ENCODE measurements at places on chromosomes 12 and 14.

DNA sequence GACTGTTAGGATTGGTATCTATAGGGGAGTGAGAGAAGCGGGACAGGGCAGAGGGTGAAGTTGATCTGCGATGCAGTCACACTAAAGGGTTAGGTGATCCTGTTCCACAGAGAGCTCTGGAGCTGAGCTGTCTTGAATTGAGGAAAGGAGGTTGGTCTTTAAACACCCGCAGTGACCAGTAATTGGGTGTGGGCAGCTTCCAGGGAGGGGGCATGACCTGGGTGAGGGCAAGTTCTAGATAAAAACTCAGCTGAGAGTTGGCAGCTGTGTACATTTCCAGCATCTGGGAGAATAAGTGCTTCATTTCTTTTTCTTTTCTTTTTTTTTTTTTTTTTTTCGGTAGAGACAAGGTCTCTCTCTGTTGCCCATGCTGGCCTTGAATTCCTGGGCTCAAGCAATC is 35.1 kb downstream of the RDH12 start:
- no peak for DNase-seq

- DNase-seq: no peak
Measured at GRCh38 chr14:77002335-77002734, 26.2 kb downstream of the IRF2BPL start.

DNA sequence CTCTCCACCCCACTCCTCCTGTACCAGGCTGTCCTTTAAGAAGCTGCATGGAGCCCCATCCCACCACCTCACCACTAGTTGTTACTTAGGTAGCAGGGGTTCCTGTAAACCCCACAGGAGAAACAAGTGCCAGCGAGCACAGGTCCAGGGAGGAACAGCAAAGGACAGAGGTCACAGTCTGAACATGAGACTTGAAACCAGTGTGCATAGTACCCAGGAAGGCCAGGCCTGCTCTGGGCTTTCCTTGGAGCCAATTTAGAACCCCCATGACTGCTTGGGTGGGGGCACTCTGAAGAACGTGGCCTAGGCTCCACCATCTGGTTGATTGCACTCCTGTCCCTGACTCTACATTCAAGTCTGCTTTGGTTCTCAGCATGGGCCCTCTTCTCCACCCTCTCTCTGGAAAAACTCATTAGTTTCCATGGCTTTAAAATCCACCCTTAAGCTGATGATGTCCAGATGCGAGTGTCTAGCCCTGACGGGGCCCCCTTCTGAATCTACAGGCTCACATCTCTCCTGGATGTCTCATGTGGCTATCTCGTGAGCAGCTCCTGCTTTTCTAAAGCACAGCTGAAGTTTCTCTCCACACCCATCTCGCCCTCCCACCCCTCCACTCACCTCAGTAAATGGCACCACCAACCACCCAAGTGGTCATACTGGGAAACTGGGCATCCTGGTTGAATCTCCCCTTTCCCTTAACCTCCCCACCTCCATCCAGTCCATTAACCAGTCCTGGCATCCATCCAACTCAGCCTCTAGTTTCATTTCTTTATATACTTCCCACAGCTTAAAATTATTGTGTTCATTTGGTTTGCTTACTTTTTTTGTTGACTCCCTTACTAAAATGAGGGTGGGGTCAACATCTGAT is 8.4 kb downstream of the KRT3 start:
- no peak for DNase-seq

- DNase-seq: no peak
Measured at GRCh38 chr12:39824505-39825212, 205.1 kb upstream of the ABCD2 start.

- DNase-seq: no peak
Measured at GRCh38 chr14:53011053-53011462, 60.2 kb upstream of the FERMT2 start.

GRCh38 chr12:8831116-8831515 is 8.7 kb downstream of the A2ML1 start:
- no peak for DNase-seq

- no peak for DNase-seq
Measured at GRCh38 chr14:74326369-74327152, 21.7 kb upstream of the VRTN start.

GRCh38 chr12:106445959-106446358 is 88.4 kb downstream of the POLR3B start:
- DNase-seq: no peak

DNA sequence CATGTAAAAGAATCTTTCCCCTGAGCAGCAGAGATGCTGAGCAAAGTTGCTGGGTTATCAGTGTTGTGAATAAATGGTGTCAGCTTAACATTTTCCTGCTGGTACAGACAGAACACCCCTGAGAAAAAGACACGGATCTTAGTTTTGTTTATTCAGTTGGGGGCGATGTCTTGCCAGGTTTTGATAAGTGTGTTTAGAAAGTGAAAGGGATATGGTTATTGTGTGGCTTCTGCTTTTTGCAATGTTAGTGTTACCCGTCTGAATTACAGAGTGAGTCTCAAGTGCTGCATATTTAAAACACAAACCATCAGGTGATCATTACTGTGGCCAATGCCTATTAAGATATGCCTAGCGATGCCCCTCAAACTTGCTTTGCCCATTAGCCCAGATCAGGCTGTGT is 864.6 kb upstream of the SEL1L start:
- DNase-seq: no peak

DNA sequence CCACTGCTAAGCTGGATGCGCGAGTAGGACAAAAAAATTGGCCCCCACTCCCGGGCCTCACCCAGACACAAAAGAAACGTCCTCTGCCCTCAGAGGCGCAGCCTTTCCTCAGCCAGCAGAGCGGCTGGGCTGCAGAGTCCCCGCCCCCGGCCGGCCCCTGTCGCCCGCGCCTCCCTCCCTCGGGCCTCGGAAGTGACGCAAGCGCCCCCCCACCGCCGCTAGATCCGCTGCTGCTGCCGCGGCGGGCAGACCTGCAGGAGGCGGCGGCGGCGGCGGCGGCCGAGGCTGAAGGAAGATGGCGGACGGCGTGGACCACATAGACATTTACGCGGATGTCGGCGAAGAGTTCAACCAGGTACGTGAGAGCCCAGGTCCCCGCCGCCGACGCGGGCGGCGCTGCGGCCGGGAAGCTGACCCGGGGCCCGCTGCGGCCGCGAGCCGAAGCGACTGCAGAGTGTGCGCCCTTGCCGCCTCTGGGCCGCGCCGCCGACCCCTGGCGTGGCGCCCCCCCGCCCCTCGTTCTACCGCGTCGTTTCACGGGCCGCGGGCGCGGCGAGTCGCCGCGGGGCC is at the start of gene CPSF6:
Gene CPSF6, plus strand, starts transcription at position 218 of the 570 bp plus-strand sequence. Its CDS starts 78 bp downstream, at position 296.
- peak; percentile 96 for DNase-seq

DNA sequence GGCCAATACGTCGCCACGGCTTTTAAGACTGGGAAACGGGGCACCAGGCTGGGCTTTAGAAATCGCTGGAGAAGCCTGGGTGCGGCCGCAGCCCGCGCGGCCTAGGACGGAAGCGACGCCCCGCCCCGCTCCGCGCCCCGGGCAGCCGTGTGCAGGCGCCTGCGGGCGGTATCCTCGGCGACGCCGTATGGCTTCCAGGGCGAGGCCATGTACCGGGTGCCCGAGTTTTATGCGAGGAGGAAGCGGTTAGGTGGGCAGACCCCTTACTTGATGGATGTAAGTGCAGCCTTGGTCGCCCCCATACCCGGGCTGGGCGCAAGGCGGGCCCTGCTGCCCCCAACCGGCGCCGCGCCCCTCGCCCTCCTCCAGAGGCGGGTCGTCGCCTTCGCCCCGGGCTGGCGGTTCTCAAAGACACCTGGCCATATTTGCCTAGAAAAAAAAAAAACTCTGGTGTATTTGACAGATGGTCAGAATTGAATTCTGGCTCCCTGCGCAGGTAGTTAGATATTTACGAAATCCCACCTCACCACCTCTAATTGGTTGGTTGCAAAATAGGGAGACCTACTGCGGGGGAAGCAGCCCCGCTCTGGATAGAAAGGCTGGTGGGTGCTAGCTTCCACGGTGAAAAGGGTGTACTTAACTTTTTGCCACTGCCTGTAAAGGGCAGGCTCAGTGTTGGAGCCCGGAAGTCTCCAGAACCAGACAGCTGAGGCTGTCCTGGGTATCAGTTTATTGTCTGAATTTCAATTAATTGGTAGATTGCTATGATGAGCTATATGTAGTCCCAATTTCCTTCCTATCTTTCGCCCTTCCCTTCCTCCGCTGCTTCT is at the start of gene PPP1R36:
Gene PPP1R36, plus strand, starts transcription at position 171 of the 830 bp plus-strand sequence. Its CDS starts 37 bp downstream, at position 208.
- DNase-seq: peak; percentile 42

- peak; percentile 30 for DNase-seq
Measured at GRCh38 chr14:50792051-50792477, 38.9 kb downstream of the NIN start.

DNA sequence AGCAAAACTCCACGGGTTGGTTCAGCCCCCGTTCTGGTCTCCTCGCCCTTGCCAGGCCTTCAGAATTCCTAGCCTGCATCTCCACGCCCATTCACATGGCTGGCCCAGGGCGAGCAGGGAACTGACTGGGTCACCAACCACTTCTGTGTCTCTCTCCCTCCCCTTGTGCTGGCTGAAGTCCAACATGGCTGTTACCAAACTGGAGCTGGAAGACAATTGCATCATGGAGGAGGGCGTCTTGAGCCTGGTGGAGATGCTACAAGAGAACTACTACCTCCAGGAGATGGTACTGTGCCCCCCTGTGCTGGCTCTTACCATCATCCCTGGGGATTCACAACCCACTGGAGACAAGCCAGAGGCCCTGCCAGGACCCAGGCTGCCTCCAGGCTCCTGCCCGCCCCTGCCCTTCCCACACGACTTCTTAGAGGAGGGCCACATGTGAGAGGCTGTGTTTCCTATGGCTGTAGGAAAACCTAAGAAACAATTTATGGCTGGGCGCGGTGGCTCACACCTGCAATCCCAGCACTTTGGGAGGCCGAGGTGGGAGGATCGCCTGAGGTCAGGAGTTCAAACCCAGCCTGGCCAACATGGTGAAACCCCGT is 9.9 kb downstream of the LRRC74A start:
- DNase-seq: no peak

GRCh38 chr14:100694579-100695422 is 31.9 kb upstream of the DLK1 start:
- no peak for DNase-seq

DNA sequence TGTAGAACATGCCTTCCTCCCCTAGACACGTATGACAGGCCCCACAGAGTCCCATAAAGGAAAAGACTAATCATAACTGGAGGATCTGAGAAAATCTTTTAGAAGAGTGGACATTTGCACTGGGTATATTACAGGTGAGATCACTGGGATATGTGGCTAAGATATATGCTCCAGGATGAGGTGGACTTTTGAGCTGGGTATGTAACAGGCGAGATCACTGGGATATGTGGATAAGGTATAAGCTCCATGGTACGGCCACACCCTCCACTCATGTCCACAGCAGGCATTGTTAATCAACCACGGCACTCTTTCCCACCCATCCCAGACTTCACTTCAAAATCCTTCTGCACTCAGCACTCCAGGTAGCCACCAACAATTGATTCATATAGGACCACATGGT is 34.1 kb downstream of the CLMN start:
- no peak for DNase-seq

- DNase-seq: no peak
Measured at GRCh38 chr12:105961821-105962671, 176.7 kb downstream of the NUAK1 start.

DNA sequence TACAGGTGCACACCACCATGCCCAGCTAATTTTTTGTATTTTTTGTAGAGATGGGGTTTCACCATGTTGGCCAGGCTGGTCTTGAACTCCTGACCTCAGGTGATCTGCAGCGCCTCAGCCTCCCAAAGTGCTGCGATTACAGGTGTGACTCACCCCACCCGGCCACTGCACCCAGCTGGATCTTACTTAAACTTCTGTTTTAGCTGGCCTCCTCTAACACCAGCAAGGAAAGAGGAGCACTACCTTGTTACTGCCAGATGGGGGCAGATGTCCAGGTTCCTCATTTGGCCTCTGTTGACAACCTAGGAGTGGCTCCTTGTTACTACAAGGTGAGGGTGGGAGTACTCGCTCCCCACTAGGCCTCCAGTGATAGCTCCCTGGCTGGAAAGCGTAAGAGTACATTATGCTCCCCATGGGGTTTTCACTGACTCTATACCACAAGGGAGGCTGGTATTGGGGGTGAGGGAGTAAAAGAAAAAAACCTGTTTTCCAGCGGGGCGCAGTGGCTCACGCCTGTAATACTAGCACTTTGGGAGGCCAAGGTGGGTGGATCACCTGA is 13.2 kb upstream of the ARF6 start:
- DNase-seq: peak; percentile 81

DNA sequence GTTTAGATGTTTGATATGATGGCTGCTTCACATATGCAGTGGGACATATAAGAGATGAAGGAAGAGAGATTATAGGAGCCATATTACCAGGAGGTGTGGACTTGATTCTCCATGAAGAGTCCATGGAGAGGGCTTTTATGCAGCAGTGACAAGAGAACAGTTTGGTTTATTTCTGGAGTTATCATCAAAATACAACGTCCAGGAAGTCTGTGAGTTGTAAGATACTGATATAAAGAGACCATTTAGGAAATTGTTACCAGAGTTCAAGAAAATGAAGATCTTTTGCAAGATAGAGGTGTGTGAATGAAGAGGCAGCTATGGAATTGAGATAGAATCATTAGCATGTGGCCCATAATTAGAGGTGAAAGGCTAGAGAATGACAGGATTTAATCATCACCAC is 431.7 kb downstream of the NPAS3 start:
- DNase-seq: no peak

- no peak for DNase-seq
Measured at GRCh38 chr14:23162005-23162404, 21.5 kb downstream of the SLC7A8 start.

GRCh38 chr12:123900871-123901376 is 71.7 kb downstream of the CCDC92 start:
- DNase-seq: no peak

GRCh38 chr14:29536886-29537511 is 390.6 kb downstream of the PRKD1 start:
- DNase-seq: no peak

- DNase-seq: no peak
Measured at GRCh38 chr12:124018539-124018938, 45.5 kb downstream of the ZNF664 start.

GRCh38 chr12:27199638-27200300 is 44.3 kb upstream of the STK38L start:
- DNase-seq: no peak

- no peak for DNase-seq
Measured at GRCh38 chr12:1216560-1216959, 225.5 kb downstream of the ERC1 start.

GRCh38 chr12:54216797-54217661 is 28.2 kb upstream of the SMUG1 start:
- DNase-seq: peak; percentile 84

GRCh38 chr12:25438638-25439037 is 114.4 kb downstream of the LMNTD1 start:
- DNase-seq: no peak

- DNase-seq: no peak
Measured at GRCh38 chr12:130281153-130281799, 56.4 kb upstream of the PIWIL1 start.

DNA sequence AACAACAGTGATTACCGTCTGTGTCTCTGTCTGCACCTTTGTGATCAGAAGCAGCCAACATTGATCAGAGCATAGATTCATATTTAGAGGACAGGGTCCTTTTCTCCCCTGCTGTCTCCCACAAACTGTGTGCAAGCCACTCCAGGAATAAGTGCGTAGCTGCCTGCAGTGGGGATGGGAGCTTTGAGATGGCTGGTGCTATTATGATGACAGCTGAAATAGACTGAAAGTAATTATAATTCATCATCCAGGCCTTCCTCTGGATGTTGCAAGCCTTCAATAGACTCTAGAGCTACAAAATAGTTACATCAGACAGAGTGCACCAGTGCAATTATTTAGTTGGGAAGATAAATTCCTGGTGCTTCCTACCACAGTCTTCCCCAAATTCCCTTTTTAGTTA is 68.1 kb downstream of the BORCS5 start:
- no peak for DNase-seq
